ENCODE measurements at places on chromosomes 13 and 19. TPM values are rescaled to one million over a fixed set of nuclear protein-coding genes. Genes with fewer than 3 reads are reported as not detected.

DNA sequence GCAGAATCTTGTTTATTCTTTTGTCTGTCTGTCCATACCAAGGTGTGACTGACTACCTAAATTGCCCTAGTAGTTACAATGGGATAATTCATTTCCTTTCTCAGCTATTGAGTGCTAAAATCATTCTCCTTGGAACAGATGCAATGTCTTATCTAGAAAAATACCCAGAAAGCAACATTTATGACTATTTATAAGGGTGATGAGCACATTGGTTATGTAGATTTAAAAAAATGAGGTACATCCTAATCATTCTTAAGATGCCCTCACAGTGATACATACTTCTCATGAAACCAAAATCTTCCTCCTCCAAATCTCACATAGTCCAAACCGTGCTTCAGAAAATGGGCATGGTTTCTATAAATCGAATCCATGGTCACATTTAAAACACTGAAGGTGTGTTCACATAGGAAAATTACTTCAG lies 11.6 kb upstream of the UBE2L5 start:
- no peak for DNase-seq

- DNase-seq: peak; percentile 47
These were observed 1.0 kb downstream of the KDM4B start for GRCh38 chr19:4969772-4970531.

DNA sequence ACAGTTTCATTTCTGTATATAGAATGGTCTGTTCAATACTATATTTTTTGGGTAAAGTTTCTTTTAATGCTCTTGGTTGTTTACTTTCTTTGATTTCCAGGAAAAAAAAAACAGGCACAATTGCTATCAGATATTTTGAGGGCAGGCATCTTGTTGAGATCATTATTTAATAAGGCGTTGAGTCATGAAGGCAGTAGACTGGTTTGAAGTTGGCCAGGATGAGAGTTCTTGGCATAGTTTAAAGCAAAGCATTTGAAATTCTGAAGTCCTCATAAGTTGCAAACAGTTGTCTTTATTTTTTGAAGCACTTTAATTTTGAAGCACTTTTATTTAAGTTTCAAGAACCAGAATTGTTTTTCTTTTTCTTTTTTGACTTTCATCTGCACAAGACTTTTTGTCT lies 2.6 kb upstream of the ZNF175 start:
- no peak for DNase-seq

PSG6 gene
- total RNA-seq: not detected

GRCh38 chr13:99740251-99740979 lies 231.2 kb downstream of the ZIC5 start:
- no peak for DNase-seq

POU4F1 gene
- total RNA-seq: 0.18 TPM

GALP gene
- not detected for total RNA-seq

DNA sequence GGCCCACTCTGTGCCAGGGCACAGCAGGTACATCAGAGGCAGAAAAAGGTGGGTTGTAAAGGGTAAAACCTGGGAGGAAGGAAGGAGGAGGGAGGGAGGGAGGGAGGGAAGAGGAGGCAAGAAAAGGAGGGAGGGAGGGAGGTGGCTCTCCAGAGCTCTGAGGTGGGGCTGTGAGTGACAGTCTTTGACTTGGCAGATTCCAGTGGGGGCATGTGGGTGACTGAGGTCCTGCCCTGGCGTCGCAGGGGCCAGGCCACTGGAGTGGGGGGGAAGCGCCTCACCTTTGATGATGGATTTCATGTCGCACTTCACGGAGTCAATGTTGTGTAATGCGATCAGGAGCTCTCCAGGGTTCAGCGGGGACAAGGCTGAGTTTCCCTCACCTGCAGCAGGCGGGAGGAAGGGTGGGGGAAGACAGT lies 6.0 kb upstream of the RSPH6A start:
- no peak for DNase-seq

SYT5 gene
- total RNA-seq: not detected

LILRA1 gene
- not detected for total RNA-seq

DNA sequence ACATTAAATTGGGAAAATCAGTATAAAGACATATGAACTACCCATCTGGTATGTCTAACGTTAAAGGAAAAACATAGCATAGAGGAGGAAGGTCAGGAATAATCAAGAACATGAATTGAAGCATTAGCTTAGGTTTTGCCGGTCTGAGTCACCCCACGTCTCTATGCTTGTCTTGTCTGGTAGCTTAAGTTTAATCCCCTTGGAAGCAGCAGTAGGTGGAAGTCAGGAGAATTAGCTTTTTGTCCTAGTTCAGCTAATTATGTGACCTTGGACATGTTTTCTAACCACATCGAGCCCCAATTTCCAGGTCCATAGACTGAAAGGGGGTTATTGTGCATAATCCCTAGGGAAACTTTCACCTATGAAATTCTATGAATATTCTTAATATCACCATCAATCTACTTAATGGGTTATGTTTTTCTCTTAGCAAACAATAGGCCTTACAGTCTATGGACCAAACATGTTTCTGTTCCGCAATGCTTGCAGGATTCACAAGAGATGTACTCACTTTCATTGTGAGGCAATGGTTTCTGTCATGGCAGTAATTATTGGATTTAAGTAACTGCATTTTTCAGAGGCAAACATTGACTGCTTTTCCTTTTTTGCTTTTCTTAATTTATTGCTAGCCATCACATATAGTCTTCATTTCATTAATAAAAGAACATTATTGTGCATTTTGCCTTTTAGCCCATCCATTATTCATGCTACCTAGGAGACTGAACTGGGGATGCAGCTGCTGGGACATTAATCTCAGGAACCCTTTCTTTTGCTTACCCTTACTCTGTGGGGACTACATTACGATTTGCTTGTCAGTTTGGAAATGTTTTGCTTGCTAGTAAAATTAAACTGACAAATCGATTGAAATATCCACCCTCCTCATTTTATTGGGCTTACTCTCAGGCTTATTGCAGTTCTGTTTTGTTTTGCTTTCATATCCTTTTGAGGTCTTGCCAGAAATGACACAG lies 304.8 kb upstream of the MAB21L1 start:
- no peak for DNase-seq

CALR3 gene
- not detected for total RNA-seq

DNA sequence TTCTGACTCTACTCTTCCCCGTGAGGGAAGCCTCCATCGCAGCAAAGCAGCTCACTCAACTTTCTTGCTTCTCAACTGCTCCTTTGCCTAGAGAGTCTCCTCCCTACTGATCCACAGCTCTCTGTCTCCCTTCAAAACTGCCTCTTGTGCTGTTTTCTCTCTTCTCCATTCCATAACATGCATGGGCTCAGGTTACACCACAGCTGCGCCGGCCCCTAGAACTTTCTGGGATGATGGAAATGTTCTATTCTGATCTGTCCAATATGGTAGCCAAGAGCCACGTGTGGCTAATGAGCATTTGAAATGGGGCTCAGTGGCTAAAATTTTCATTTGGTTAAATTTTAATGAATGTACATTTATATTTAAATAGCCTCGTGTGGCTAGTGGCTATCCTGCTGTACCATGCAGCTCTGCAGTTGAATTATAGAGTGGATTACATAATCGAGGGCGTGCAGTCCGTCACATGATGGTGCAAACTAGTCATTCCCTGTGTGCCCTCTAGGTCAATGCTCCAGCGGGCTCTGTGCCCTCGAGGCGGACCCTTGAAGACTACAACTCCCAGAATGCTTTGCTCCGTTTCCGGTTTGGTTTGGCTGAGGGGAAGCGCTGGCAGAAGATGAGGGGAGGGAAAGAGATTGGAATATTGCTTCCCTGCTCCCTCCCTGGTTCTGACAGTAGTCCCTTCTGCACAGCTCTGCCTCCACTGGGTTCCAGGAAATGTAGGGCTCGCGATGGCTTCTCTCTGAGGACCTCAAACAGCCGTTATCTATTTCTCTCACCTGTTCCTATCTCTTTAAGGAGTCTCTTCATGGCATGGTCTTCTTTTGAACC lies 109.8 kb downstream of the CACNA1A start:
- DNase-seq: no peak

ETHE1 gene
- 55.8 TPM for total RNA-seq

APOC4 gene
- not detected for total RNA-seq

PMIS2 gene
- not detected for total RNA-seq

DNA sequence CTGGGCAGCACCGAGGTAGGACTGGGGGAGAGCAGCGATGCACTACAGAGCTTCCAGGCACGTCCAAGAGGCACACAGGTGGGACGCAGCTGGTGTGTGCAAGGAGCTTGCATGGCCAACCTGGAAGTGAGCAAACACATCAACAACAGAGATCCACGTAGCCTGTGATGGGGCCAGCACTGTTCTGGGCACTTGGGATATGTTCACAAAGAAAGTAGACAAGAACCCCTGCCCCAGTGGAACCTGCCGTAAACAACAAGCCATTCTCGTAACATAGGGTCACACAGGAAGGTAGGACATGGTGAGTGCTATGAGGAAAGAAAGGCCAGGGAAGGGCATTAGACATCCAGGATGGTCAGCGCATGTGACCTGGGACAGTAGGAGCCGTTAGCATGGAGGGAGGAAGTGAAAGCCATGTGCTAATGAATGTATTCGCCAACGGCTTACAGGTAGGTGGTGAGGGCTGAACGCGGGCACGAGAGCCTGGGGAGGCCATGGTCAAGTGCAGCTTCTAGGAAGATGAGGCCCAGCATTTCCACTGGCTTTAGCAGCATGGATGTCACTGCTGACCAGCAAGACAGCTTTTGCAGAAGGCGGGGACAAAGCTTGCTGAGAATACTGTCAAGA lies 105.5 kb downstream of the TEX26 start:
- no peak for DNase-seq

DNA sequence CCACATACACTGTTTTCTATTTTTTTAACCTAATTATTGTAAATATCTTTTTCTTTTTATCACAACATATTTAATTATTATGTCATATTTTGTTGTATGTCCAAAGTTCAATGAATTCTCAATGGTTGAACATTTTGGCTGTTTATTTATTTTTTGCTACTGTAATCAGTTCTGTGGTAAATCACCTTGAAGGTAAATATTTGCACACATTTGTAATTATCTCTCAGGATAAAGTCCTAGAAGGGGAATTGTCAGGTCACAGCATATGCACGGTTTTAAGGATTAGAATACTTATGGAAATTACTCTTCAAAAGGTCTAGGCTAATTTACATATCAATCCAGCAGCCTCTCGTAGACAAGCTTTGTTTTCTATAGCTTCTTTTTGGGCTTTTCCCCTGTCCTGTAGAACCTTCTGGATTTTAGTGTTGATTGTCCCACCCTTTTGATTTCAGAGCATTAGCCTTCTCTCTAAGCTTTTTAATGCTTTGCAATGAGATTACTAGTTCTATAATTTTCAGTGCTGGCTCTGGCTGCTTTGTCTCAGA lies 362.6 kb downstream of the KCNRG start:
- DNase-seq: no peak

DNA sequence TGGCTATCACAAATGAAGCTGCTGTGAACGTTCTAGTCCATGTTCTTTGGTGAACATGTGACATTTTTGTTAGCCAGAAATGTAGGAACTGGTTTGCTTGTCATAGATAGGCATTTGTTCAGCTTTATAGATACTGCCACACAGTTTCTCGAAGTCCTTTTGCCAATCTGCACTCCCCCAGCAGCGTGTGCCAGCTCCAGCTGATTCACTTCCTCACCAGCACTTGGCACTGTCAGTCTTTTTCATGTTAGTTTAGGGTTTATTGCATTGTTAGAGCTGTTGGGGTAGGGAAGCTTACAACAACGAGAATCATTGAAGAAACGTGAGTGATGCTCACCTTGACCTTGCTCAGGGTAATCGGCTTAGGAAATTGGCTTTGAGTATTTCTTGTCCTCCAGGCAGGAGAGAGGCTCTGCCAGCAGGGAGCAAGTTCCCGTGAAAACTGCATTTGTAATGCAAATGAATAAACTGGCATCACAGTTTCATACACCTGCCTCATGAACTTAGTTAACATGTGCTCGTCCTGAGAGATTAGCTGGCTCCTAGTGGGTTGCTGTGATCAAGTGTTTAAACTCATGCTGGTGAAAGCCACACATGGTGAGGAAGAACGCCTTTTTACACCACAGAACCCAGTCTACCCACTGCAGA lies 83.9 kb downstream of the ING1 start:
- no peak for DNase-seq

CPB2 gene
- not detected for total RNA-seq

- DNase-seq: peak; percentile 96
These were observed 6.5 kb downstream of the MED29 start for GRCh38 chr19:39397360-39398296.

CGB5 gene
- not detected for total RNA-seq

ZNF749 gene
- total RNA-seq: 13.3 TPM

EPSTI1 gene
- 71.3 TPM for total RNA-seq

DNA sequence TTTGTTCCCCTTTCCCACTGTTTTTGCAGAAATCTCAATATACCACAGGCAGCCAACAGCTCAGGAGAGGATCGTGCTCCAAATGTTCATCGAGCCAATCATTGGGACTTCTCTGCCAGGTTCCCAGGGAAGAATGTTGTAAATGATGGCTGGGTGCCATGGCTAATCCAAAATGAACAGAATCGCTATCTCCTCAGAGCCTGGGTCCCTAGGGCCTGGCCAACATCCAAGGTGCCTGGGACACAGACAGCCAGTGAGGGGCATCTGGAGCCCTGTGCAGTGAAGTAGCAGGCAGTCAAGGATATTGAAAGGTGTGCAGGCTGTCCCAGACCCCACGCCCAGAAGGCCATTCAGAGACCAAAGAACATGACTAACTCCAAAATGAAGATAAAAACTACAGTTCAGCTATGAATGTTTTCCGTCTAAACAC lies 37.8 kb downstream of the BRD4 start:
- DNase-seq: no peak

GRCh38 chr19:46787331-46788261 lies 798 bp downstream of the SLC1A5 start:
- peak; percentile 67 for DNase-seq

GRCh38 chr13:59360108-59360507 lies 803.6 kb downstream of the DIAPH3 start:
- DNase-seq: no peak

- no peak for DNase-seq
These were observed 37.5 kb downstream of the RFC3 start for GRCh38 chr13:33855371-33855895.

All from activated CD8-positive, alpha-beta memory T cell treated with anti-CD3 and anti-CD28 coated beads, Interleukin-2, amount 10 ng/mL, durations not matched to agents 7 days and 5 days (primary cell).